MG63 (cell line): ENCODE measurements at places on chromosomes 4 and X.
A peak's percentile ranks its signal among the peaks of the same experiment; 100 is the strongest.

- no peak for DNase-seq
Observed at GRCh38 chrX:69138512-69138911, 26.7 kb downstream of the PJA1 start.

- DNase-seq, result peak; percentile 69
Observed at GRCh38 chr4:1195109-1195671, 22.8 kb upstream of the SPON2 start.

DNA sequence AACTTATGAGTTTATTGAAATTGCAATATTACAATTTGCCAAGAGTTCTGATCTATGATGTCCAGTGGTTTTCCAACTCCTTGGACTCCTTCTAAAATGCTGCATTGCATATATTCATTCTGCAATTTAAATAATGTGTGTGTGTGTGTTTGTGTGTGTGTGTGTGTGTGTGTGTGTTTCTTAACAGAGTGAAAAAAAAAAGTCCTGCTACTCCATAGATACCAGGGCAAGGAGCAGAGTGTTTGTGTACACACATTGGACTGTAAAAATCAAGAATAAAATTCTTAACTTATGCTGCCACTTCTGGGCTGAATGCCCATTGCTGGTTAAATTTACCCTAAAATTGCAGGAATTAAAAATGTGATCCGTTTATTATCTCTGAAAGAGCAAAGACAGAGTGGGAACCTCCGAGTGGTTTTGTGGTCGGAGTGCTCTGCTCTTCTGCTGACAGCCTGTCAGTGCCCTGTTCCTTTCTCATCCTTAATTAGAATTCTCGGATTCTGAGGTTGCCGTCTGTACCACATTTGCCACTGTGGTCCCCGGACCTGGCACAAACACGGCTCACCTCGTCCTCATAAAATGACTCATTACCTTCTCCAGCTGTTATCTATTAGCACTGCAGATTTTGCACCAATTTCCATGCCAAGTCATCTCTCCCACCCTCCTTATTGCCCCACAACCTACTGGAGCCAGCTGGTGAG is 355.5 kb downstream of the KCNIP4 start:
- no peak for DNase-seq

- no peak for DNase-seq
Observed at GRCh38 chrX:66833426-66833825, 194.5 kb upstream of the EDA2R start.

- no peak for DNase-seq
Observed at GRCh38 chr4:71833232-71833900, 49.5 kb upstream of the GC start.

DNA sequence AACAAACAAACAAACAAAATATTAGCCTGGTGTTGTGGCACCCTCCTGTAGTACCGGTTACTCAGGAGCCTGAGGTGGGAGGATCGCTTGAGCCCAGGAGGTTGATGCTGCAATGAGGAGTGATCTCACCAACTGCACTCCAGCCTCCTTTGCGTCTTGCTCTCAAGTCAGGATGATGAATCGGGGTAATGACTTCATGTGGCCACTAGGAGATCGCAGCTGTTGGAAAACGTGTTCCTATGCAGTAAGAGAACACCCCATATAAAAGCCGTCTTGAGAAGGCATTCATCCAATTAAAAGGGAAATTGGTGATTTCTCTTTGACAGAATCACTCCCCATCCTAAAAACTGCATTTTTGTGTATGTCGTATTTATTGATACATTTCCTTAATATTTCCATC is 6.9 kb downstream of the CCNB3 start:
- peak; percentile 10 for DNase-seq

DNA sequence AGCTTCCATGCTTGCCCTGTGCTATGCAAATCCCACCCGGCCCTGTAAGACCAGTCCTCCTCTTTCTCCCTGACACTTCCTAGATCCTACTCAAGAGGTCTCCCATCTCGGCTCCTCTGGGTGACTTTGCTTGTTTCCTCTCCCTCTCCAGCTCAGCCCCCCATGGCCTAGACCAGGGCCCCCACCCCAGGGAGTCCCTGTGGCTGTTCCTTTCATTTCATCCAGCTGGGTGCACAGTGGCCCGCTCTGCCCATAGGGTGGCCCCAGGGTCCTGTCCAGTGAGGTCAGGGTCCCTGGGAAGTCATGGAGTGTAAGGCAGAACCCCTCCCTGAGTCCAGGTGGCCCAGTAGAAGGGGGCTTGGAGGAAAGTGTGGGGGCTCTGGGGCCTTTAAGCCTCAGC is 52.3 kb upstream of the NKX1-1 start:
- no peak for DNase-seq

- no peak for DNase-seq
Observed at GRCh38 chr4:189278597-189279165, 662.0 kb upstream of the FRG1 start.

DNA sequence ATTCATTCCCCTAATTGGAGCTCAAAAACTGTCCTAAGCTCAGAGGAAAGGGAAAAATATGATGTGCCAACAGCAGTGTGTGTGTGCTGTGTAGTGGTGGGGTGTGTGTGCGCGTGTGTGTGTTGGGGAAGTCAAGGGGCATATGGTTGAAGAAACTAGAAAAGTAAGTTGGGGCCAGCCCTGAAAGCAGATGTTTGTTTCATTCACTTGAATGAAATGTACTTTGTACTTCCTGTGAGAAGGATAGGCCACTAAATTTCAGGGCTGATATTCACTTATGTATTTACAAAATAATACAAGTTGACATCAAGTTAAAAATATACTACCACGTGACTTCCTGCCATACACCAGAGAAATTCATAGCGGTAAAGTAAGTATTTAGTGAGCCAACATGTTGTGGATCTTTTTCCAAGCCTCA is 151.3 kb upstream of the JADE1 start:
- no peak for DNase-seq

- no peak for DNase-seq
Observed at GRCh38 chr4:159062381-159062780, 40.5 kb upstream of the RAPGEF2 start.

DNA sequence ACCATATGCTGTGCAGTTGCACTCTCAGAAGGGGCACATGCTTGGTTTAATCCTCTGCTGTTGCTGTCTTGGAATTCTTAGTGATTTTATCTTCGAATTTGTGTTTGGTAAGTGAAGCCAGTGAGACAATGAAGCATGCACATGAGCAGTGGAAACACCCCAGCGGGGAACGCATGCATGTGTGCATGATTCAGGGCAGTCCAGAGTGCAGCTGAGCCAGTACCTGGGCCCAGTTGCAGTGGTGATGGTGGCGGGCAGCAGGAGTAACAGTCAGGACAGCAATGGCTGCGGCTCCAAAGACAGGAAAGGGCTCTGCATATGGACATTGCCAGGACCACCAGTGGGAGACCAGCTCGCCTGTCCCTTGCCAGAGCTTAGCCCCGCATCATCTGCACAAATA is 14.3 kb upstream of the TMEM165 start:
- DNase-seq, result no peak

- DNase-seq, result no peak
Observed at GRCh38 chrX:86809651-86810050, 661.4 kb downstream of the DACH2 start.
